ENCODE measurements at places on chromosomes 2 and 18.

DNA sequence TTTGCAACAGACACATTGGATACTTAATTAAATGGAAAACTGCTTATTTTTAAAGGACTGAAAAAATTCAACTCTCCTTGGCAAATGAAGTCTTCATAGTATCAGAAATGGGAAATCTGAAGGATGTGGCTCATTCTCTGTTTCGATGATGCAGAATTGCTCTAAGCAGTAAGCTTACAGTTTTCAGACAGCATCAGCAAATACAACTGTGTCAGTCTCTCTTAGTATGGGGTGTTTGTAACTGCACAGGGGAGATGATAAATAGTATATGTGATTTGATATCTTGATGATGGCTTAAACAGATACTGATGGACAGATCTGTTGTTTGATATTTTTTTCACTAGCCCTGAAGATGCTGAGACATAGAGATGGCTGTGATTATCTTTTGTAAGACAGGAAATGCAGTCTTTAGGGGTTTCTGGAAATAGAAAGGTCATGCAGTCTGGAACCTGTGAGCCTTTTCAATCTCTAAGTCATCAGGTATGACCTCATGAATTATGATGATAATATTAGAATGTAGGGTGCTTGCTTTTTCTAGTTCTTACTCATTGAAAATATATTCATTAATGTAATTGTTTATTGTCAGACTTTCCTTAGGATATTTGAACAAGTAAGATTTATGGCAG lies 84.2 kb downstream of the SLC4A10 start:
- no peak for DNase-seq

- DNase-seq = no peak
These were observed 59.4 kb downstream of the MMADHC start for GRCh38 chr2:149527998-149528755.

DNA sequence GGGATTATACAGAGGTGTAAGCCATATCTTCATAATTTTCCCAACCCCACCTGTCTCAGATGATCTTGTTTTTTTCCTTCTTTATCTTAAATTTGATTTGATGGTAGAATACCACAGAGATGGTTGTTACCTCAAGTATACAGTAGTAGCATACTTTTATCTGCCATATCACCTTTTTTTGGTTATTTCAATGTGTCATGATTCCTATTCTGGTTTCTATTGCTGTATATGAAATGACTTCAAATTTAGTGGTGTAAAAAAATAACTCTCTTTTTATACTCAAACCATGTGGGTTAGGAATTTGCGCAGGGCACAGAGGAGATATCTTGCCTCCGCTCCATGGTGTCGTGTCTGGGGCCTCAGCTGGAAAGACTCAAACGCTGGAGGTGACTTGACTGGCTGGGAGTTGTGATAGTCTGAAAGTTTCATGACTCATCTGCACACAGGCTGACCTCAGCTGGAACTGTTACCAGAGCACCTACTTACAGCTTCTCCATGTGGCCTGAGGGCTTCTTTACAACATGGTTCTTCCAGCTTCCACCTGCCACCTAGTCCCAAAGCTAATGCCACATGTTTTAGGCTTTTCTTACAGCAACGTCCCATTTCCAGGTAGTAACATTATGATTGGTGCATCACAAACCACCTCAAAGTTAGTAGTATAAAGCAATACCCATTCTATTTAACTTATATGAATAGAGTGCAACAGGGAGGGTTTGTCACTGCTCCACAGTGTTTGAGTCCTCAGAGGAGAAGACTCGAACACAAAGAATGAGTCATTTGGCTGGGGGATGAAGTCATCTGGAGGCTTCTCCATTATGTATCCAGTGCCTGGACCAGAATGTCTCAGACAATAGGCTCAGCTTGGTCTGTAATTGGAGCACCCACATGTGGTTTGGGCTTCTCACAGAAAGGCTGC lies 82.3 kb upstream of the XPO1 start:
- DNase-seq = no peak

DNA sequence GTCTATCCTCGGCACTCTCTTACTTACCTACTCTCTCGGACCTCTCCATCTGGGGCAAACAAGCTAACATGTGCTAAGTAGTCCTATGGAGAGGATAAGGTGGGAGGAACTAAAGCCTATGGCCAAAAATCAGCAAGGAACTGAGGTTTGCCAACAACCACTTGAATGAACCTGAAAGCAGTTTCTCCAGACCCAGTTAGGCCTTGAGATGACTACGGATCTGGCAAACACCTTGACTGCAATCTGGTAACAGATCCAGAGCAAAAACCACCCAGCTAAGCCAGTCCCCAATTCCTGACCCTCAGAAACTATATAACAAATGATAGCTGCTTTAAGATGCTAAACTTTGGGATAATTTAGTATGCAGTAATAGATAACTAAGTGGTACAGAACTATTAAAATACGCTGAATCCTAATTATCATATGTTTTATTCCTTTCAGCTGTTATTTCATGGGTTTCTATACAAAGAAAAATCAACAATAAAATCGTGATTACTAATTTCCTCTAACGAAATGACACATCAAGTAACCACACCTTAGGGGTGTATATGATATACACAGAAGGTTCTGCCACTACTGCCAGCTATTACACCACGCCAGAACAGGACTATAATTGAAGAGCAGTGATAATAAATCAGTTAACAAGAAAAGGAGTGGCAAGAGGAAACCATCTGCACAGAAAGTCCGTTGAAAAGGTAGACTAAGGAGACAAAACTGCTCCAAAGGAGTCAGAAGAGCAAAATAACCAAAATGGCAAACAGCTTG lies 3.2 kb downstream of the FARSB start:
- no peak for DNase-seq

DNA sequence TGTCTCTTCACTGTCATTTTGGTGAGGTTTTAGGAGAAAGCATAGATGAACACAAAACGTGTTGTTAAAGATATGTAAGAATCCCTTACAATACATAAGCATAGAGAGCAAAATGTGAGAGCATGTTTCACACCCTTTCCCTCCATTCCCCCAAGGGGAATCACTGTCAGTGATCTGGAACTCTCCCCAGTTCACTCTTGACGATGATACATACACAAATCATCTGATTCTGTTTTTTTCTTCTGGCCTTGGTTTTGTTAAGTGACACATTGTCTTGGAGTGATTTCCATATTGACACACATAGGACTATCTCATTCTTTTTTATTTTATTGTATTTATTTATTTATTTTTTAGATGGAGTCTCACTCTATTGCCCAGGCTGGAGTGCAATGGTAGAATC lies 53.7 kb upstream of the TANC1 start:
- DNase-seq = no peak

GRCh38 chr2:164495491-164496223 lies 125.6 kb downstream of the GRB14 start:
- no peak for DNase-seq

- DNase-seq = no peak
These were observed 121.5 kb upstream of the LTBP1 start for GRCh38 chr2:32825291-32825712.

DNA sequence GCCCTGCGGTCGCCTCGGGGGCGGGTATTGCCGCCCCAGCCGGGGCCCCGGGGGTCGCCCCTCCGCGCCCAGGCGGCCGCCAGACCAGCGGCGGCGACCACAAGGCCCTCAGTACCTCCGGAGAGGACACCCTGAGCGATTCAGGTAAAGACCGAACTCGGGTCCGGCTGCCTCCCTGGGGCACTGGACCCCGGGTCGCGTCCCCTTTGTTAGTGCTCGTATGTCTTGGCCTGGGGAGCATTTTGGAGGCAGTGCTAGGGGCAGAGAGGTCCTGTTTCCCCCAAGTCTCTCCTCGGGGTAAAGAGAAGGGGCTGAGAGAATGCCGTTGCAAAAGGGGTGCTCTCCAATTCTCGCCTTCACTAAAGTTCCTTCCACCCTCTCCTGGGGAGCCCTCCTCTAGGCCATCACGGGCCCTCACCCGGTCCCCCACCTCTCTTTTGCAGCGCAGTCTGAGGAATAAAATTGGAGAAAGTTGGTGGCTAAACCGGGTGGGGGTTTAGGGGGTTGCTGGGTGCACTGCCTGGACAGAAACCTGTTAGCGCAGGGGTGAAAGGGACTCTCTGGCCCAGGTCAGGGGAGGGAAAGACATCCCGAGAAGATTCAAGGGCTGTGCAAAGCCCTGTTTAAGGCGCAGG lies 2.5 kb downstream of the MYCN start:
- no peak for DNase-seq

- no peak for DNase-seq
These were observed 58.6 kb downstream of the ADCYAP1 start for GRCh38 chr18:963276-963675.

- DNase-seq = no peak
These were observed 90.1 kb upstream of the LRP1B start for GRCh38 chr2:142220901-142221300.

- no peak for DNase-seq
These were observed 69.6 kb downstream of the CABYR start for GRCh38 chr18:24208270-24209035.

GRCh38 chr2:177239932-177240630 lies 24.4 kb downstream of the NFE2L2 start:
- DNase-seq = no peak

DNA sequence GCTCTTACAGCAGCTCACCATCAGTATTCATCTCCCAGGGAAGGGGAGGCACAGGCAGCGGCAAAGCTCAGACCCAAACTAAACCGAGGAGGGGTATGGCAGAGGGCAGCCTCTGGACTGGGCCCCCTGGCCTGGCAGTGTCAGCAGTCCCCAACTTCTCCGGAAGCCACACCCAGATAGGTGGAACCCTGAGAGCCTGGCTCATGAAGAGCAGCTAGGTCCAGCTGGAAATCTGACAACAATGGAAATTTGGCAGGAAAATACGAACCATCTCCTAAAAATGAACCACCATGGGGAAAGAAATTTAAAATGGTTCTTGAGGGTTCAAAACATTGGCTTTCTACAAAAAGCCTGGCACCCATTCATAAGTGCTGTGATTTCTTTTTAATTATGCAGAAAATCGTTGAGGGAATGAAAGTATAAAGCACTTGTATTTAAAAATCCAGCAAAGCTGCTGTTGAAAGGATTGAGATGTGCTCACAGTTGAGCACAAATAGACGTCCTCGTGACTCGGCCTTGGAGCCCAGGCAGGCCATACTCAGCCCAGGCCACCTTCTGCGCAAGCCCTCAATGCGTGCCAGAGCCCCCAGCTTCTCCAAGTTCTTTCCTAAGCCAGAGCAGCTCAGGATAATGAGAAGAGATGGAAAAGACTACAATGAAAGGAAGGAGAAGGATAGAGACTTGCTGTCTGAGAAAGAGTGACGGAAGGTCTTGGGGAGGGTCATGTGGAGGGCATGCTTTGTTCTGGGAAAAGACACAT lies 93.0 kb downstream of the COL6A3 start:
- no peak for DNase-seq

DNA sequence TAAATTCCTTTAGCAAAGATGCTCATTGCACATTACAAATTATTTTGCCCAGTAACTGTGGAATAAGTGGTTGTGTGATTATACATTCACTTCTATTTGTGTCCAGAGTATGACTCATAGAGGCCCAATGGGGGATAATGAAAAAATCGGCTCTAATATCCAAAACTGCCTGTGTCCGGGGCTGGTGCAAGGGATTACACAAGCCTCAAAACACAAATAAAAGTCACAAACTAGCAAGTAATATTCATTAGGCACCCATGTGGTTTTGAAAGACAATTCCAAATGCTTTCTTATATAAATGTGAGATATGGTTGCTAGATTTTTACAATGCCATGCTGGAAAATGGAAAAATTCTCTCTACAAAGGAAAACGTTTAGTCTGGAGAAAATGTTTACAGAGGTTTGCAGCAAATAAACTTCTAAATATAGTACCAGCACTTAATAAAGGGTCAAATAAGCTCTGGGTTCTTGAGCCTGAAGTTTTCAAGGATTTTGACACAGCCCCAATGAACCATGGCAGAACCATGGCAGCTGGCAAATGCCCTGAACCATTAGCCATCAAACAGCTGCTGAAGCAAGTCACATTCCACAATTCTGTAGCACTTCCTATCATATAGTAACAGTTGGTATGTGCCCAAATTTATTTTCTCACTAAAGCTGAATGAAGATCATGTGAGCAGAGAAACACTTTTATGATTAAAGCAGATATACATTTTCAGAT lies 40.5 kb downstream of the IRS1 start:
- no peak for DNase-seq
